ENCODE measurements at places on chromosomes 13 and 19.

GRCh38 chr13:102240110-102240509 lies 161.7 kb downstream of the FGF14 start:
- no peaks in the 10 kb centered on the region for H3K4me1 ChIP-seq
- DNase-seq, result no peak
- no peaks in the 10 kb centered on the region for H3K36me3 ChIP-seq
- no peak overlapping the region for H3K27ac ChIP-seq
- H3K4me3 ChIP-seq, result no peak overlapping the region

- no peak overlapping the region for H3K4me3 ChIP-seq
- DNase-seq, result no peak
- no peak overlapping the region for H3K27ac ChIP-seq
Measured at GRCh38 chr19:32540621-32541020, 40.4 kb upstream of the PDCD5 start.

GRCh38 chr13:43558939-43559338 lies 227.8 kb downstream of the ENOX1 start:
- DNase-seq, result no peak
- H3K4me1 ChIP-seq, result no peaks in the 10 kb centered on the region
- no peak overlapping the region for H3K4me3 ChIP-seq

GRCh38 chr13:110580800-110581199 lies 19.3 kb upstream of the RAB20 start:
- peaks cover 41% of the 10 kb centered on the region for H3K27me3 ChIP-seq
- no peak overlapping the region for H3K27ac ChIP-seq
- no peak overlapping the region for H3K4me3 ChIP-seq
- H3K4me1 ChIP-seq, result no peaks in the 10 kb centered on the region

GRCh38 chr19:907183-907853 lies 5.7 kb downstream of the R3HDM4 start:
- no peak for DNase-seq
- H3K4me3 ChIP-seq, result peak overlapping the region; percentile 2
- peaks cover 18% of the 10 kb centered on the region for H3K36me3 ChIP-seq
- H3K27me3 ChIP-seq, result no peaks in the 10 kb centered on the region
- H3K4me1 ChIP-seq, result peaks cover 29% of the 10 kb centered on the region
- peak overlapping the region; percentile 99 for H3K27ac ChIP-seq

- H3K4me1 ChIP-seq, result peaks cover 3% of the 10 kb centered on the region
- no peaks in the 10 kb centered on the region for H3K36me3 ChIP-seq
- H3K27ac ChIP-seq, result no peak overlapping the region
- DNase-seq, result no peak
Measured at GRCh38 chr13:46726347-46726746, 70.6 kb downstream of the ESD start.

GRCh38 chr13:24386816-24387708 lies 77.7 kb downstream of the C1QTNF9 start:
- no peaks in the 10 kb centered on the region for H3K27me3 ChIP-seq
- H3K36me3 ChIP-seq, result no peaks in the 10 kb centered on the region
- H3K4me1 ChIP-seq, result no peaks in the 10 kb centered on the region
- H3K4me3 ChIP-seq, result no peak overlapping the region
- no peak overlapping the region for H3K27ac ChIP-seq
- no peak for DNase-seq

GRCh38 chr13:28410096-28410495 lies 84.8 kb downstream of the FLT1 start:
- H3K27me3 ChIP-seq, result peaks cover 6% of the 10 kb centered on the region
- H3K36me3 ChIP-seq, result no peaks in the 10 kb centered on the region

- DNase-seq, result no peak
- H3K4me1 ChIP-seq, result no peaks in the 10 kb centered on the region
- H3K4me3 ChIP-seq, result no peak overlapping the region
- H3K27ac ChIP-seq, result no peak overlapping the region
- no peaks in the 10 kb centered on the region for H3K36me3 ChIP-seq
Measured at GRCh38 chr13:43473437-43473836, 313.3 kb downstream of the ENOX1 start.

DNA sequence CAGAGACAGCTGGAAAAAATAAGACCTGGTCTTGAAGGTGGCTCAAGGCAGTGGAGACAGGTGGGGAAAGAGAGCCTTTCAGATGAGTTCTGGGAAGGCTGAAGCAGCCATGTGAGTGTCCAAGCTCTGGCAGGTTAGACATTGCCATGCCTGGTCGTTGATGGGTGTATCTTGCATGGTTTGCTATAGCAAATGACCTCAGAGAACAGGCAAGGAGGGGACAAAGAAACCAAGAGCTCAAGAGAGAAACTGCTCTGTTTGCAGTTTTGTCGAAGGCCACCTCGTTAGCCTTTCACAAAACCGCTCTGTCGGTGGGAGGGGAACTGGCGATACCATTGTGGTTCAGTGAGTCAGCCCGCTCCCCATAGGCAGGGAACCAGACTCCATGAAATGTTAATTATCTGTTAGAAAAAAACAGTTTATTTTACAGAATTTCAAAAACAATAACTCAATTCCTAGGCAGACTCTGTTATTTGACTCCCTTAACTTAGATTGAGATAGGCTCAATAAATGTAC lies 82.8 kb upstream of the ARGLU1 start:
- no peaks in the 10 kb centered on the region for H3K27me3 ChIP-seq
- H3K4me1 ChIP-seq, result no peaks in the 10 kb centered on the region
- H3K36me3 ChIP-seq, result no peaks in the 10 kb centered on the region
- H3K4me3 ChIP-seq, result no peak overlapping the region
- no peak for DNase-seq

DNA sequence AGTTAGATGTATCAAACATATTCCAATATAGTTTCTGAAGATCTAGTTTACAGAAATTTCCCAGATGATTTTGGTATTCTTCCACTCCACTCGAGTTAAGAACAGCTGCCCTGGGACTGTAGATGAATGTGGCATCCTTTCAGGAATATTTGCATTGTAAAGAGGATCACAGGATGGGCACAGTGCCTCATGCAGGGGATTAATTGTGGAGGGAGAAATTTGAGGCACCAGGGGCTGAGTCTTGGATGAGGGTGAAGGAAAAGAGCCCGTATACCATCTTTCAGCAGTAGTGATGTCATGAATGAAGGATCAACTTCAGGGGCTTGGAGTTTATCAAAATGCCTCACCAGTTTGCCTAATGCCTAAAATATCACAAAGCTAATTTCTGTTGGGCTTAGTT lies 4.0 kb upstream of the PDS5B start:
- H3K27ac ChIP-seq, result no peak overlapping the region
- no peaks in the 10 kb centered on the region for H3K36me3 ChIP-seq
- no peaks in the 10 kb centered on the region for H3K27me3 ChIP-seq
- DNase-seq, result no peak
- H3K4me3 ChIP-seq, result no peak overlapping the region

DNA sequence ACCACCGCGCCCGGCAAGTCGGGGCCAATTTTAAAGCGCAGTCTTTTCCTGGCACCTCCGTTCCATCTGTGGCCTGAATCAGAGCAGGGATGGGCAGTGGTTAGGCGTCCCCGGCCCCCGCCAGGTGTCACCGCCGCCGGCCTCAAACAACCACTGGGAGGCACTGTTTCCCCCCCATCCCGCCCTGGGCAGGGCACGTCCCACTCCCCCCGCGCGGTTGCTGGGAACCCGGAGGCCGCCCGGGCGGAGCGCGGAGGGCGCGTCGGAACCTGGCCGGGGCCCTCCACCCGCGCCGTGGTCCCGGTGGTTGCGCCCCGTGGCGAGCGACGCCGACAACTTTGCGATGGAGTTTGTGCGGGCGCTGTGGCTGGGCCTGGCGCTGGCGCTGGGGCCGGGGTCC lies at the start of gene GRIN3B:
GRIN3B (plus strand) TSS at position 325 of the 400 bp plus-strand sequence; CDS start at position 344, 19 bp downstream.
- no peaks in the 10 kb centered on the region for H3K36me3 ChIP-seq
- no peak within 1 kb of the TSS for H3K27ac ChIP-seq
- H3K4me3 ChIP-seq, result no peak within 1 kb of the TSS
- peaks cover 7% of the 10 kb centered on the region for H3K27me3 ChIP-seq
- H3K4me1 ChIP-seq, result peaks cover 2% of the 10 kb centered on the region
- DNase-seq, result peak; percentile 69

DNA sequence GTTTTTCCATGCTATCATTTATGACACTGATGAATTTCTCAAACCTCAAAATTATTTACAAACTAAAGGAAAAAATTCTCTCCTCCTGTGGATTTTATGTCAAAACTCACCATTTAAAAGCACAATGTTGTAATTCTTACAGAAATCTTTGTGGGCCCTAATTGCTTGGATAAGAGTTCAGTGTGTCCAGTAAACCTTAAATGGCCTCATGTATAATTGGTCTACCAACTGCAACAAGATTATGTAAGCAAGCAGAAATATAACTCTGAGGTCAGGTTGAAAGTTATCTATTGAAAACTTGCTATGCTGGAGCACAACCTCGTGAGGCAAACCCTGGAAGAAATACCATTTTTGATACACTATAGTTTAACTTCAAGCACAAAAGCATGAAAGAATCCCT lies 22.0 kb downstream of the VWA8 start:
- DNase-seq, result no peak
- no peak overlapping the region for H3K4me3 ChIP-seq
- H3K36me3 ChIP-seq, result no peaks in the 10 kb centered on the region
- H3K27me3 ChIP-seq, result no peaks in the 10 kb centered on the region
- H3K27ac ChIP-seq, result no peak overlapping the region

All from T-cell (primary cell).